ENCODE measurements at places on chromosomes 3 and 15. TPM values are rescaled to one million over a fixed set of nuclear protein-coding genes. Genes with fewer than 3 reads are reported as not detected.

Gene ZNF502
- 7.2 TPM for total RNA-seq

Gene CD200R1L
- total RNA-seq: not detected

Gene ALDH1L1
- 2.4 TPM for total RNA-seq

Gene ZNF660
- total RNA-seq: 1.4 TPM

Gene C3orf20
- not detected for total RNA-seq

Gene ISL2
- total RNA-seq: 0.05 TPM

Gene TMEM158
- total RNA-seq: 6.9 TPM

Gene ETV5
- total RNA-seq: 17.5 TPM

Gene HGD
- total RNA-seq: 91.5 TPM

Gene GMNC
- total RNA-seq: not detected

Gene KCNMB2
- total RNA-seq: not detected

Gene SPSB4
- not detected for total RNA-seq

Gene PRR23E
- not detected for total RNA-seq

Gene FOXP1
- total RNA-seq: 27.3 TPM

Gene PRR23C
- not detected for total RNA-seq

Gene XYLB
- 1.0 TPM for total RNA-seq

Gene SETMAR
- 9.6 TPM for total RNA-seq

Gene GCSAM
- not detected for total RNA-seq

Gene KBTBD8
- total RNA-seq: 2.7 TPM

Gene HSPBAP1
- total RNA-seq: 2.4 TPM

Gene SLC28A1
- total RNA-seq: not detected

Gene C3orf49
- not detected for total RNA-seq

Gene GRAMD2A
- 1.8 TPM for total RNA-seq

Gene HTR3E
- not detected for total RNA-seq

Gene KLF15
- total RNA-seq: under 0.01 TPM

Gene RYR3
- total RNA-seq: 0.35 TPM

Measured in renal cortical epithelial cell (primary cell).